ENCODE measurements at places on chromosomes 1 and 21.

DNA sequence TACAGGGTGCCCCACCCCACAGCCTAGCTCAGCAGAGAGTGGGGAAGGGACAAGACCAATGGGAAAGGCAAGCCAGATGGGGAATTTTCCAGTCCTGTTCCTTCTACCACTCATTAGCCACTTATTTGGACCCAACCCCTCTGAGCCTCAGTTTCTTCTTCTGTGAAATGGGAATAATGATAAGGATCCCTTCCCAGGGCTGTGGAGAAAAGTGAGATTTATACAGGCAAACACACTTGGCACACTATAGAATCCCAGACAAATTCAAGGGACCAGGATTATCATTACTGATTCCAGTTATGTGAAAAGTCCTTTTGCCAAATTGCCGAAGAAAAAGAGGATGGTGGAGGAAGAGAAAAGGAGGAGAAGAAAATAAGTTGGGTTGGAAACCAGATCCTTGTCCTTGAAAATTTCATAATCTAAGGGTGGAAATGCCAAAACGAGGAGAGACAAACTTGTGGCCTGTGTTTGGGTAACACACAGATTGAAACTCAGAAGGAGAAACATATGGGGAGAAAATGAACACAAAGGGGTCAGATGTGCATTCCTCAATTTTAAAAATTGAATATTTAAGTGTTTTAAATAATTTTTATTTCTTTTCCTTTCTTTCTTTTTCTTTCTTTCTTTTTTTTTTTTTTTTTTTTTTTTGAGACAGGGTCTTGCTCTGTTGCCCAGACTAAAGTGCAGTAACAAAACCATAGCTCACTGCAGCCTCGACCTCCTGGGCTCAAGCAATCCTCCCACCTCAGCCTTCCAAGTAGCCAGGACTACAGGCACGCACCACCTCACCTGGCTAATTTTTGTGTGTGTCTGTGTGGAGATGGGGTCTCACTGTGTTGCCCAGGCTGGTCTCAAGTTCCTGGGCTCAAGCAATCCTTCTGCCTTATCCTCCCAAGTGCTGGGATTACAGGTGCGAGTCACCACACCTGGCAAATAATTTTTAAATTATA lies 9.6 kb downstream of the CAPN2 start:
- no peak for DNase-seq

- no peak for DNase-seq
Measured at GRCh38 chr1:66489151-66489550, 44.8 kb upstream of the SGIP1 start.

DNA sequence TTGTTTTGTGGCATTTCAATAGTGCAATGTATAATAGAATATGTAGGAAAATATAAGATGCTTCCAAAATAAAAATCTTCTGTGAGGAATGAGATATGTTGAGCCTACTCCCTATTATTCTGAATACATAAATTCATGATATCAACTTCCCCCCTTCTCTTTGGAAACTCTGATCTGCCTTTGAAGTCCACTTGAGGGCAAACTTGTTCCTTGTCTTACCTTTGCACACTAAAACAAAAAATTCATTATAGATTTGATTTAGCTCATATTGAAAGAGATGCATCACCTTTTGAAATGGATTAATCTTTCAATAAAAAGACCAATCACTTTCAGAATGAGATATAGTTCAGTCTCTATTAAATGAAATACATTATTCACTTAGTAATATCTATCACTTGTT lies 580.7 kb upstream of the ADGRL4 start:
- no peak for DNase-seq

DNA sequence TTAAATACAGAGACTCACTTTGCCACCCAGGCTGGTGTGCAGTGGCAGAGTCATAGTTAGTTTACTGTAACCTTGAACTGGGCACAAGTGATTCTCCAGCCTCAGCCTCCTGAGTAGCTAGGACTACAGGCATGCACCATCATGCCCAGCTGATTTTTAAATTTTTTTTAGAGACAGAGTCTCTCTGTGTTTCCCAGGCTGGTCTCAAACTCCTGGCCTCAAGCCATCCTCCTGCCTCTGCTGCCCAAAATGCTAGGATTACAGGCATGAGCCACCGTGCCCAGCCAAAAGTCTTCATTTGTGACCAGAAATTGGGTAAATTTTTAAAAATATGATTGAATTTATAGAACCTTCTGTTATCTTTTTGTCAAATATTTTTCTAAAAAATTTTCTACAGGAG lies 17.9 kb upstream of the TARS2 start:
- no peak for DNase-seq

- DNase-seq, result no peak
Measured at GRCh38 chr1:228334226-228334935, 72.3 kb downstream of the TRIM11 start.

- no peak for DNase-seq
Measured at GRCh38 chr21:25360593-25360992, 246.7 kb downstream of the MRPL39 start.

GRCh38 chr1:11229203-11229602 lies 33.1 kb downstream of the MTOR start:
- DNase-seq, result no peak

DNA sequence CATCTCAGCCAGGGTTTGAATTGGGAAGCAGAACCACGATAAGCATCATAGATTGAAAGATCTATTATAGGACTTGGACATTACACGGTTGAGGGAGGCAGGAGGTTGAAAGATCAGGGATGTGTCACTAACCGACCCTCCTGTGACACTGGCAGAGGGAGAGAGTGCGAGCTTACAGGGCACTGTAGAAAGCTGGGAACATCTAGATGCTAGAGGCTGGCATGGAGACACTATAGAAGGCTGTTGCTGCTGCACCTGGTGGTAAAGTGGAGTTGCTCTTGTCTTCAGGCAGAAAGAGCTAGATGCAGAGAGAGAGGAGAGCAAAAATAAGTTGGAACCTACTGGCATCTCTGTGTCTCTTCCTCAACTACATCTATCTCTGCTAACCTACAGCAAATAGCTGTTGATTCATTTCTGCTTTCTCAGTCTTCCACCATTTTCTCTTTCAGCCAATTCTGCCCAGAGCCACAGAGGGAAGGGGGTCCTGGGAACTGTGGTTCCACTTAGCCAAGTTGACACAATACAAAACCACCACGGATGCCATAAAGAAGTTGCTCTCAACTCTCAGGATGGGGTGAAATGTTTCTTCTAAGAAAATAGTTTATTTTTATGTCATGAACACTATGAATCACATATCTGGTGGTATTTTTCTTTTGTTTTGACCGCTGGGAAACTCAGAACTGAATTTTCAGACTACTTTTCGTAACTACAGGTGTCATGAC lies 155.9 kb downstream of the ZNF281 start:
- DNase-seq, result no peak

DNA sequence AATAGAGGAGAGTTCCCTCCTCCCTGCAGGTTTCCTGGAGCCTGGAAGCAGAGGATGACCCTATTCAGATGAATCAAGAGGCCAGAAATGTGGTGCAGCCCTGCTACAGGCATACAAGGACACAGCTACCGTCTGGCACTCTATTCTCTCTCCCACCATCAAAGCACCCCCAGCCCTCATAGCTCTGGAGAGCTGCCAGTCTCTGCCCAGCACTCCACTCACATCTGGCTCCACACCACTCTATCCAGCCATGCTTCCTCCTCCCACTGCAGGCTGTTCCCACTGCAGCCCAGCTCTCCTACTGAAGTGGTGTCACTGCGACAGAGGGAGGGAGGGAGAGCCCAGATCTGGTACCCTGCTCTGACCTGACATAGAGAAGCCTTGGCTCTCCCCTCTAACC lies 18.4 kb downstream of the SYT2 start:
- DNase-seq, result no peak

- peak; percentile 67 for DNase-seq
Measured at GRCh38 chr1:1371746-1372711, 3.0 kb downstream of the AURKAIP1 start.

- DNase-seq, result no peak
Measured at GRCh38 chr1:94038511-94038910, 82.4 kb downstream of the ABCA4 start.

DNA sequence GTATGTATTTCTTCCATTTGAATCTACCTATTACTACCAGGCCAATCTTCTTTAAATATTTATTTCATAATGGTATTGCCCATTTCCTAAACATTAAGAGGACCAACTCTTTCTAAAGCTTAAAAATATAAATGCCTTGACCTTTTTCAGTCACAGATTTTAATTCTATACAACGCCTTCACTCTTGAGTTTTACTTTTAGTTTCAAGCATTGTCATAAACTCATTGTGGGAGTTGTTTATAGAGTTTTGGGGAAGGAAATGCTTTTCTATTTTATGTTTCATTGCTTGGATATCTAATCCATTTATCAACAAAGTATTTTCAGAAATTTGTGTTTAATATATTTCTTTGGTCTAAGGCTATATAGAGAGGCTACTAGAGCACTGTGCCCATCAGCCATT lies 155.8 kb downstream of the DPYD start:
- no peak for DNase-seq

GRCh38 chr1:231694075-231694431 lies 67.5 kb downstream of the DISC1 start:
- DNase-seq, result no peak

- no peak for DNase-seq
Measured at GRCh38 chr1:180221462-180221861, 8.6 kb upstream of the LHX4 start.

DNA sequence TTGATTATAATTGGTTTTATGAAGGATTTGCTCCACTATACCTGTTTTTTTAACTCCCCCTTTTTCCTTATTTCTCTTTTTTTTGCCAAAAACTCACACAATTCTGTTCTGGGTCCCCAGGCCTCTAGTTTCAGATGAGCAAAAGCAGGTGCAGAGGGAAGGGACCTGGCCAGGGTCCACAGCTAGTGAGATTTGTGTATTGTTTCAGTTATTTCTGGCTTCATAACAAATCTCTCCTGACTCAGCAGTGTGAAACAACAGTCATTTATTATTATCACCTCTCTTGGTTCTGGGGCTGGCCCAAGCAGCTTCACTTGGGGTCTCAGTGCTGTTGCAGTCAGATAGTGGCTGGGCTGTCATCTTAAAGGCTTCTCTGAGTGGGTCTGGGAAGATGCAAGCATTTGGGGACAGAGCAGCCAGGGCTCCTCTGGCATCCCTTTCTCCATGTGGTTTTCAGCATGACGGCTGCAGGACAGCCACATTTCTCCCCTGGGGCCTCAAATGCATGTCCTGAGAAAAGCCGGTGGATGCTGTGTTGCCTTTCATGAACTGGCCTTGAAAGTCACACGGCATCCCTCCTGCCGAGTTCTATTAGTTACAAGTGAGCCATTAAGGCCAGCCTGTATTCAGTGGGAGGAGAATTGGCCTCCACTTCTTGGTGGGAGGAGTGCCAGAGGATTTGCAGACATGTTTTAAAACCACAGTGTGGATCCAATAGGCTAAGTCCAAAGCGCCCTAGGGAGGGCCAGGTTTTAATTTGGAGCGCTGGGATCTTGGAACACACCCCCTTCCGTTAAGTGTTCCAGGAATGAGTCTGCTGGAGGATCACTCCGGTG lies 137.1 kb downstream of the CAMTA1 start:
- no peak for DNase-seq

DNA sequence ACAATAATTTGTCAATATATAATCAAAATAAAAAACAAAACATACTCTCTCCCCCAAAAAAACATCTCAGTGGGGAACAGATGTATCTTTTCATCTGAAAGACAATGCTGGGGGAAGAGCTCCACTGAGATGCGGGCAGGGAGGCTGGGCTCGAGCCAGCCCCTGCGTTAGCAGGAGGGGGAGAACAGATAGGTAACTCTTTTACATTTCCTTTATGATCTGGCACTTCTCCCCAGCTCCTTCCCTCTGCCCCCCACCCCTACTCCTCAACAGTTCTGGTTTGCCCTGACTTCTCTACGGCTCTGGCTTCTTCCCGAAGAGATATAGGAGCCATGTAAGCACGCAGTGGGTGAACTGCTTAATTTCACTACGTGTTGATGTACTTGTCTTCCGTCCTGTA lies 12.4 kb downstream of the LEPR start:
- DNase-seq, result no peak

DNA sequence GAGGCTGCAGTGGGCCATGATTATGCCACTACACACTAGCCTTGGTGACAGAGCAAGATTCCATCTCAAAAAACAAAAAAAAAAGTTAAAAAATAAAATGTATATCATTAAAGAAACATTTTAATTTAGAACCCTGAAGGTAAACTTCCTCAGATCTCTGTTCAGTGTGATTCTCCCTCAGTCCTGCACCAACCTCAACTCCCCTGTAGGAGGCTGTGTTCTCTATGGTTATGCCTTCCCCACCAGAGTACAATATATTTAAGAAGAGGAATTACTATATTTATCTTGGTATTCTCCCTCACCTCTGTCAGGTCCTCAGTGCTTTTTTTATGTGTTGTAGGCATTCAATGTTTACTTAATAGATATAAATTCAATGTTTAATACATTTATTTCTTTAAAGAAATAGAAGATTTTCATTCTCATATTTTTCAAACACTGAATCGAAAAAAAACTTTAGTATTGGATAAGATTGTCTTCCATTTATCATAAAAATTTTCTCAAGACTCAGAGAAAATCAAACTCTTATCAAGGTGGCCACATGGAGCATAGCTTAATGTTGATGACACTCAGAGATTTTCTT lies 4.8 kb upstream of the LRRC8B start:
- DNase-seq, result no peak

GRCh38 chr1:243964915-243965314 lies 86.2 kb upstream of the ZBTB18 start:
- DNase-seq, result no peak

- no peak for DNase-seq
Measured at GRCh38 chr1:185070051-185070450, 24.7 kb downstream of the RNF2 start.

GRCh38 chr1:203492082-203492747 lies 1.7 kb upstream of the OPTC start:
- DNase-seq, result no peak

GRCh38 chr1:56821462-56821797 lies 2.2 kb upstream of the FYB2 start:
- no peak for DNase-seq

DNA sequence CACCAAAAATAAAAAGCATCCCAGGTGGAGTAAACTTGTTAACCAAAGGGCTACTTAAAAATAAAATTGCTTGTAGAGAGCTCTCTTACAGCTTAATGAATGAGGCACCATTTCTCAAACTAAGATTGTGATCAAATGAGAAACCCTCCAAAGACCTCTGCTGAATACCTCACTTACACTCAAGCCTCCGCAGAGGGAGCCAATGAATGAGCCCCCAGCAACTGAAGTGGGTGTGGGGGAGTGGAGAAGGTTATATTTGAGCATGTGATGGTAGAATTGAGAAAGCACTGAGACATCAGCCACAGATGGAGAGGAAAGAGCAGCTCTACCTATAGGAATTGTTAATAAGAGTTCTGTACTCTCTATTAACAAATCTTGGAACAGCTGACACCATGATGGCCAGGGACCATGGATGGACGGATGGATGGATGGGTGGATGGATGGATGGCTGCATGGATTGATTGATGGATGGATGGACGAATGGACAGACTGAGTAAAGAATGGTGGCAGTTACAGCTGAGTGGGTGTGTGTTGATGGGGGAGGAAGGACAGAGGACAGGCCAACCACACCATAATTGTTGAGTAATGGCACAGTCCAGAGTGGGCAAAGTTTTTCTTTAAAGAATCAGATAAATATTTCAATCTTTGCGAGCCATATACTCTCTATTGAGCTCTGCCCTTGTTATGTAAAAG lies 20.3 kb upstream of the TIAM1 start:
- DNase-seq, result no peak
